ENCODE measurements at places on chromosomes 3 and 15.

- DNase-seq, result no peak
Measured at GRCh38 chr15:100833417-100834389, 45.9 kb upstream of the ALDH1A3 start.

DNA sequence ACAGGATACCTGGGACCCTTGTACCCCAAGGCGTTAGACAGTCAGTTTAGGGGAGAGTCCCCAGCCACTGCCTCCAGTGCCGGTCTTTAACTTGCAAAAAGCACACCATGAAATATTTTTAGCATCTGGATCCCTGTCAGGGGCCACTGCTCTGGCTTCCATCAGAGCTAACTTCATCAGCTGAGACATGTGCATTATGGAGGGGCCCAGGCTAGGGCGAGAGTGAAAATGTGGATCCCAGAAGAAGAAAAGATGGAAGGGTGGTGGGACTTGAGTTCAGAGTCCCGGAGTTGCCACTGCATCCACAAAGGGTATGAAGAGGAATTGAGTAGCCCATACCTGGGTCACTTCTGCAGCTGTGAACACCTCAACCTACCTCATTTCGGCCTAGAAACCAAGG, 23.5 kb upstream of the SPATA12 start:
- no peak for DNase-seq

DNA sequence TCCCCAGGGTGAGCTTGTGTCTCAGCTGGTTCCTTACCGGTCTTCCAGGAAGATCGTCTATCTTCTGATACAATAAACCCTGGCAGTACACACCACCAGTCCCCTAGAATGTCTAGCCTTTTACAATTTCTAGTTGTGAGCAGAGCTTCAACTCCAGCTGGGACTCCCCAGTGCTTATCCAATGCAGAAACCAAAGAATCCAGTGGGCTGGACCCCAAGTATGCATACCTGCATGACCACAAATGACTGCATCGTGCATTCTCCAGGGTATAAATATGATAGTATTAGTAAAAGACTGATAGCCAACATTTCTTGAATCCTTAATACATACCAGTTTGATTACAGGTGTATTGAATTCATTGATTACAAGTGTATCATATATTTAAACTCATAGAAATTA, 176.0 kb downstream of the SATB1 start:
- no peak for DNase-seq

- no peak for DNase-seq
Measured at GRCh38 chr3:119485563-119485962, 12.8 kb upstream of the TIMMDC1 start.

GRCh38 chr3:99634881-99635280, 3.5 kb upstream of the COL8A1 start:
- DNase-seq, result no peak

GRCh38 chr3:165442061-165442460, 245.9 kb upstream of the SLITRK3 start:
- DNase-seq, result no peak

GRCh38 chr15:91102546-91103330, 2.7 kb downstream of the SV2B start:
- DNase-seq, result peak; percentile 54

DNA sequence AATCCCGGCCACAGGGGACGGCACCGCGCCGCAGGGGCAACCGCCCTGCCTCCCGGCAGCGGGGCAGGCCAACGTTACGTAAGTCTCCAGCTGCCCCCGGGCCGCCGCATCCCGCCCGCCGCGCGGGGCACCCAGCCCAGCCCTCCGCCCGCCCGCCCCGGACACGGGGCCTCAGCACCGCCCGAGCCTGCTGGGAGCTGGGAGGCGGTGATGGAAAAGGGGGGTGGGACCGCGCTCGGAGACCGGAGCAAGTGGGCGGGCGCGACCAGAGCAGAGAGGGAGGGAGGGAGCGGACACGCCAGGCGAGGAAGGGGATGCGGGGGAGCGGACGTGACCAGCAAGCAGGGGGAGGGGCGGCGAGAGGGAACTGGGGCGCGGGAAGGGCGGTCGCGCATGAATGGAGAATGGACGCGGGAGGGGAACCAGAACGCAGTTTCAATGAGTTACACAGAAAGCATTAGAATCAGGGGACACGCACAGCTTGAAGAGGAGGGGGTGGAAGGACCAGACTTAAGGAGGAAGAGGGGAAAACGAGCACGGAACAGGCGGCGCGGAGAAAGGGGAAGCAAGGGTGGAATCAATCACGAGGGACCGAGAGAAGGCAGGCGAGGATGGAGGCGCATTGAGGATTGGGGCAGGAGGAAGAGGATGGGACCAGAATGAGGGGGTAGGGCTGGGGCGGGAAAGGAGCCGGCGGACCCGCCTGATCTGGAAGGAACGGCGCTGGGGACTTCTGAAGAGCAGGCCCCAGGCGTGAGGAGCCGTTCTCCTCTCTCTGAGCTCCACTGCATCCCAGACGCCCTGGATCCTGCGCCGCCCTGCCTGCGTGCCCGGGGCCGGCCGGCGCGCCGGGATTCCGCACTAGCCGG, 559 bp downstream of the PKM start:
- peak; percentile 78 for DNase-seq

- peak; percentile 2 for DNase-seq
Measured at GRCh38 chr15:62392376-62392775, 227.3 kb upstream of the C2CD4B start.

GRCh38 chr3:14256046-14256445, 77.4 kb downstream of the LSM3 start:
- DNase-seq, result no peak

DNA sequence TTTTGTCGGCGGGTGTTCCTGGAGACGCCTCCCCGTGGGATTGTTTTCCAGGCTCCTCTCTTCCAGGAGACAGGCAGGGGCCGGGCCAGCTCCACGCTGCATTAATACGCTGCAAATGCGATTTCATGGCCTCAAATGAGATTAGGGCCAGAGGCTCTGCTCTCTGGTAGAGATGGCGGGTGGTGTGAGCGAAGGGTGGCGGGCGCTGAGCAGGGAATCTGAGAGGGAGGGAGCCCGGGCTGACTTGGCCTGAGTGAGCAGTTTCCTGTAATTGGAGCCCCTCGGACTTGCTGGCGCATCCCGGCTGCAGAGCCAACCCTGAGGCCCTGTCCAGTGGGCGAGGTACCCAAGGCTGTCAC, 7.4 kb upstream of the CCDC33 start:
- no peak for DNase-seq

Measured in cerebellar cortex (tissue), 1 donor.